ENCODE measurements at places on chromosomes 16 and 17.

DNA sequence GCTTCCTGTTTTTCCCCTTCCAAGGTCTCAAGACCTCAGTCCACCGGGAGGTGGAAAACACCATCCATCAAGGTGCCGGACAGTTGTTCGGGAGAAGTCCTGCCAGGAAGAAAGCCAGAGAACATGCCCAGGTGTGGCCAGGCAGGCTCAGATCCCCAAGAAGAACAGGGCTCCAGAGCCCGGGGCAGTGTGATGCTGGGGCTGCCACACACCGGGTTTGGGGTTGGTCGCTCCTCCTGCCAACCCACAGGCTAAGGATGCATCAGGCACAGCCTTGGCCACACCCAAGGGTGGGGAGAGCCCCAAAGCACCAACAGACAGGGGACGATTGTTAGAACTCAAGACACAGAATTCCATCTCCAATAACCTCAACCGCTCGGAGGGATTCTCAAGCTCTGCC is 19.7 kb downstream of the ZFHX3 start:
- no peak for DNase-seq

DNA sequence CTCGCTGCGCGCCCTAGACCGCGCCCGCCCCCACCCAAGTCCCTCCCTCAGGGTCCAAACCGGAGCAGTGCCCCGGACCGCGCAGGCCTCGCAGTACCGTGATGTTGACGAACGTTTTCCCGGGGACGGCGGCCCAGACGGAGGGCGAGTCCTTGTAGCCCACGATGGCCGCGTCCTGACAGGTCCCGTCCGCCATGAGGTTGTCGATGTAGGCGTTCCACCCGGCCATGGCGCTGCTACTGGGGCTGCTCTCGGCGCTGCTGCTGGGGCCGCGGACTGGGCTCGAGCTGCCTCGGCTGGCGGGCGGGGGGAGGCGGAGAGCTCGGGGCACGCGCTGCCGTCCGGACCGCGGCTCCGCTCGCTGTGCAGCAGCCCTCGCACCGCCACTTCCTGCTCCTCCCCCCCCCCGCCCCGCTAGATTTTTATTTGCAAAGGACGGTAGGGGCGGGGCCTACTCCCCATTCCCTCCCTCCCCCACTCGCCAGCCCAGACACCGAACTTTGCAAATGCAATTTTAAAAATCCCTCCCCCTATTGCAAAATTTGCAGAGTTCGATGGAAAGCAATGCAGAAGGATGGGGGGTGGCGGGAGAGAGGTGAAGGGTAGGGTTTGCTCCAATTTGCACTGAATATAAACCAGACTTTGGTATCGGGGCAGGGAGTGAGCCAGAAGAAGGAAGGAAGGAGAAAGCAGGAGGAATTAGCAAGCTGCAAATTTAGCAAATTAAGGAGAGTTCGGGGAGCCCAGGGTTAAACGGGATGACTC is at the start of gene PFN1:
Gene PFN1 (minus strand): TSS at position 365 of the 765 bp plus-strand sequence. CDS start 136 bp downstream, at position 229.
- peak; percentile 97 for DNase-seq

DNA sequence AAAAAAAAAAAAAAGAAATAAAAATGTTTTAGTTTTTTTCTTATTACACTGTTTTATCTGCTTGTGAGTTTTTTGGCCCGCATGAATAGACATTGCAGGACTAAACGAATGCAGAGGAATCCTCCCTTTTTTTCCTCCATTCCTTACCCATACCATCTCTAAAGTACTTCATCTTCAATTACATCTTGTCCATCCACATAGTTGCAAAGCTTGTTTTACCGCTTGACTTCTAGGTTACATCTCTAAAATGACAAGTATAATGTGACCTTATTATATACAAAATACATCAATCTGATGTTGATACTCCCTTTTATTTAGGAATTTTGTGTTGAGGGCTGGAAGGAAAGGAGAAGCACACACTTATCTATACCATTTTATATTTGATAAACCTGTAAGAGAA is 12.8 kb downstream of the RETREG3 start:
- no peak for DNase-seq

- no peak for DNase-seq
Measured at GRCh38 chr16:84332975-84333684, 35.2 kb upstream of the ATP2C2 start.

- DNase-seq = no peak
Measured at GRCh38 chr16:57301126-57301817, 16.8 kb upstream of the PLLP start.

DNA sequence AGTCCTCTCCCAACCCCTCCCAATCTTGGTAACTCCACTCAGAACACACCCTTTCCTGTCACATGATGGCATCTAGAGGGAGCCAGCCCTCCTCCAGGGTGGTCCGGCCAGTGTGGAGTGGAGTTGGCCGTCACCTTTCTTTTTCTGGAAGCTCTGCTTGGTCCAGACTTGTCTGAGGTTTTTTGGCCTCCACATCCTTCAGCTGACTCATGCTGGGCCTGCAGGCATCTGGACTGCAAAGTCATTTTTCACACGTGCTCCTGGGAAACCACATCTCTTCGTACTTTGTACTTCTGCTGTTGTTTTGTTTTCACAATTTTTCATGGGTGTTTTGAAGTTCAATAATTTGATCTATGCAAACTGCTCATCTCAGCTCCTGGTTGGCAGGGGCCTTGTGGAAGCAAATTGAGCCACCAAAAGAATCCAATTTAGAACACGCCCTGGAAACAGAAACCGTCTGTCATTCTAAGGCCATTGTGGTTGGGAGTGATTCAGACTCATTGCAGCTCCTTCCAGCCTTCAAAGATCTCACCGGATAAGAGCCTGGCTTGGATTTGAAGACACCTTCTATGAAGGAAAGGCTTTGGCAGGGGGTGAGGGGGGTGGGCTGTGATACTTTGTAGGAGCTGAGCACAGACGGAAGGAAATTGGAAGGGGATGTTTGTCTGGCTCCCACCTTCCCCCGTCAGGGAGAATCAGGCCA is 42.4 kb upstream of the NF1 start:
- DNase-seq = peak; percentile 24

DNA sequence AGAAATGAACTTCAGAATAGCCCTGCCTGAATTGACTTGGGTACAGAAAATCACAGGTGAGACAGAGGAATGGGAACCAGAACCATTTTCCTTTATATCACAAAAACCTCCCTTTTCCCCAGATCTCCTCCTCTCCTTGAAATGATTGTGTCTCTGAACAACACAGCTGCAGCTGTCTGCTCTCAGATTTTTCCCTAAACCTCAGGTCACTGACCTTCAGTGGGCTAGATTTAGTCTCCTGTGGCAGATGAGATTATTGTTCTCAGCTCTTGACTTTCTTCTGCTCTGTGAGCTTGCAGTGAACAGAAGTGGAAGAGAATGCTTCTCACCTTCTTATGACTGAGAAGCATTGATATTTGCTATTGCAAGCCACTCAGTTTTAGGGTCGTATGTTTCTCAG is 92.3 kb upstream of the FAM20A start:
- no peak for DNase-seq

DNA sequence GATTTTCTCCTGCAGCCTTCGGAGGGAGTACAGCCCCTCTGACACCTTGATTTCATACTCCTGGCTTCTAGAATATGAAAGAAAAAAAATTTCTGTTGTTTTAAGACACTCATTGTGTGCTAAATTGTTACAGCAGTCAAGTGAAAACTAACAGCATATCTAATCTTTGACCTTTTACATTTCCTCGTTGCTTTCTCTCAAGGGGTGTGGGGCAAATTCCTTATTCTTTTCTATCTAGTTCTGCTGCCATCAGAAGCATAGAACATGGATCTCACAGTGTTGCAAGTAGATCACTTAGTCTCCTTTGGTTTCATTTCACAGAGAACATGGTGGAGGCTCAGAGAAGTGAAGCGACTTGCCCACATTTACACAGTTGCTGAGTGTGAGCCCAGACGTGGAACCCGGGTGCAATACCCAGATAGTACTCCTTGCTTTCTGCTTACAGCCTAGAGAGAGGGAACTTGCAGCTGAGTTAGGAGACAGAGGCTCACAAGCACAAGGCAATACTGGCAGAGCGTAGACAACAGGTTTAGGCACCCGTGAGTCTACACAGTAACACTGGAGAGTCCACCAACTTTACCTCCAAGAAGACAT is 28.7 kb upstream of the MMD start:
- DNase-seq = no peak

DNA sequence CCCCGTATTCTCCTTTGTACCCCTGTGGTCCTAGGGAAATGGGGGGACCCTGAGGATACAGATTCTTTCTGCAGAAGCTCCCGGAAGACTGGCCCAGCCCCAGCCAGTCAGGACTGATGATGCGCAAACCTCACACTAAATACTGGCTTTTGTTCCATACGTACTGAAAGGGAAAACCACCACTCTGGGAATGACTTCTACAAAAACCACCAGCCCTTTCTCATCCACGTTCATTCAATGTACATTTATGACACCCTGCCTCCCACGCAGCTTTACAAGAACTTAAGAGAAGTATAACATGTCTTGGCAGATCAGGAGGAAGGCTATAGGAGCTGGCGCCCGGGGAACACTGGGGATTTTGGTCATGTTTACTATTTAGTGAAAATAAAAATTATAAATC is 70.6 kb downstream of the MARCHF10 start:
- DNase-seq = peak; percentile 67

DNA sequence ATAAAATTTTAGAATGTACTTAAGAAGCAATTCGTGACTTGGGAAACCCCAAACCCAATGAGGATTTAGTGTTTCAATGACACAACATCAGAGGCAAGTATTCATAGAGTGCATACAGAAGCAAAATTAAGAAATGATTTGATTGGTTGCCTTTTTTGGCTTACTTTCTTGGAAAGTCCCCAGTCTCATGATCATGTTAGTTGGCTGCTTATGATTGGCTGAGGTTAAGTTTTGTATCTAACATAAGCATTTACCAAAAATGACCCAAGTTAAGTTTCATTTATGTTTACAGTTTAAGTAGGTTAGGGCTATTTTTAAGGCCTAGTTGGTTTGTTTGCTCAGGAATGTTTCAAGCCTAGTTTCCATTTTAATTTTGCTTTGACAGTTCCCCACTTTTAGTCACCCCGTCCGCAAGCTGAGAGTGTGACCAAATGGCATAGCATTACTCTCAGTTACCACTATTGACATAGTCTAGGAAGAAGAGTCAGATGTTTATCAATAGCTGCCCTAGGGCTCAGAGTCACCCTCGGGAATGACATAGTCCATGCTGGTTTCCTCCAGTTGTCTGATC is 36.2 kb downstream of the DGKE start:
- DNase-seq = peak; percentile 76

GRCh38 chr17:77666881-77667395 is 291.6 kb upstream of the TNRC6C start:
- DNase-seq = peak; percentile 53

DNA sequence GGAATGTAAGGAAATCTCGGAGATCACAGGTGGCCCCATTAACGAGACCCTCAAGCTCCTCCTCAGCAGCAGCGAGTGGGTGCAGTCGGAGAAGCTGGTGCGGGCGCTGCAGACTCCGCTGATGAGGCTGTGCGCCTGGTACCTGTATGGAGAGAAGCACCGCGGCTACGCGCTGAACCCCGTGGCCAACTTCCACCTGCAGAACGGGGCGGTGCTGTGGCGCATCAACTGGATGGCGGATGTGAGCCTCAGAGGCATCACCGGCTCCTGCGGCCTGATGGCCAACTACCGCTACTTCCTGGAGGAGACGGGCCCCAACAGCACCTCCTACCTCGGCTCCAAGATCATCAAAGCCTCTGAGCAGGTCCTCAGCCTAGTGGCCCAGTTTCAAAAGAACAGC is 16.2 kb downstream of the MLYCD start:
- no peak for DNase-seq

- no peak for DNase-seq
Measured at GRCh38 chr16:74773446-74774222, 986 bp downstream of the FA2H start.

DNA sequence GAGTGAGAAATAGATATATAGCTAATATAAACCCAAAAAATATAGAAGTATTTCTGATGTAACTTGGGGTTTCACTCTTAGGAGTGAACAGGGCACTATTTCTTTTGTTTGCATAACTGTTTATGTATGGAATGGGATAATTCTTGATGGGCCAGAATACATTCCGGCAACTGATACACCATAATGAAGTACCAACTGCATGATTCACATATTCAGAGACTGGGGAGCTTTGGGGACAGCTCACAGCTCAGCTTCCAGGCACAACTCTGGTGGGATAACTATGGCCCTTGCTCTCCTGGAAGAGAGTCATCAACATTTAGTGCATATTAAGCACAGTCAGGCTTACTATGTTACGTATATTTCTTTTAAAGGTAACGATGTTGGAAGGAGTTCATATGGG is 42.1 kb upstream of the ADCY7 start:
- no peak for DNase-seq

DNA sequence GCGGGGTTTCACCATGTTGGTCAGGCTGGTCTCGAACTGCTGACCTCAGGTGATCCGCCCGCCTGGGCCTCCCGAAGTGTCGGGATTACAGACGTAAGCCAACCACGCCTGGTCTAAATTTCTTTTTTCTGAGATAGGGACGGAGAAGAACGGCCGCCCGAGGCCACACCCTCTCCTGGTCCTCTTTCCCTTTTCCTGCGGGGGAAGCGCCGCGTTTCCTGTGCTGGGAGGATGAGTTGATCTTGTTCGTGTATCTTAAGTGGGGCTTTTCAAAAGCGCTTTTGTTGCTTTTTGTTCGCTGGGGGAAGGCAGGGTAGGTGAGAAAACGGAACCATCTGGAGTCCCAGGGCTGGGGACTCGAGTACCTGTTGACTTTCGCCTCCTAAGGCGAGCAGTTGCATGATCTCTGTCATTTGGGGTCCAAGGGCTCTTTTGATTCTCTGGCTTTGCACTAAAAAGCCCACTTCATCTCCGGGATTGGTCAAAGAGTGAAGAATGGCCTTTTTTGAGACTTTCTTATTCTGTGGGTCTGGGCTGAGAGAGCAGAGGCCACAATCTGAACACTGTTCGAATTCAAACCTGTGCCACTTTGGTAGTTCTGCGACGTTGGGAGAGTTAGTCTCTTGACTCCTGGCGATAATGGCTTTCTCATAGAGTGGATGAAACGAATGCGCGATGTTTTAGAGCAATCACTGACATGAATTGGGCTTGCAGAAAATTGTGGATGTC is 1.3 kb downstream of the FUS start:
- no peak for DNase-seq

- peak; percentile 48 for DNase-seq
Measured at GRCh38 chr17:30379903-30380381, 1.2 kb downstream of the CPD start.

DNA sequence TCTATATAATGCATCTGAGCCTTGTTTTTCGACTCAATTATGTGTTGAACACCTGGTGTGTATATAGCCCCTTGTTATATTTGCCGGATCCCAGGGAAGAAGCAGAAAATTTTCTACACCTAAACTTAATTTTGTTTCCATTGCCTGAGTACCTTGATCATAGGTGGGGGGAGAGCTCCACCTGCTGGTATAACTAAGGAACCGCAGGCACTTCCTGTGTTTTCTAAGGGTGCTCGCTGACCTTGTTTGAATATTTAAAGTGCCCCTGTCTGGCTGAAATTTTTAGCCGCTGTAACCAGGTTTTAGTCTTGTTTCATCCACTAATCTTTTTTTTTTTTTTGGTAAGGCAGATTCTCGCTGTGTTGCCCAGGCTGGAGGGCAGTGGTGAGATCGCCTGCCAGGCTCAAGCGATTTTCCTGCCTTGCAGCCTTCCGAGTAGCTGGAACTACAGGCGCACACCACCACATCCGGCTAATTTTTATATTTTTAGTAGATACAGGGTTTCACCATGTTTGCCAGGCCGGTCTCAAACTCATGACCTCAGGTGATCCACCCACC is 6.5 kb upstream of the NUBP1 start:
- DNase-seq = peak; percentile 90

- peak; percentile 81 for DNase-seq
Measured at GRCh38 chr16:17529982-17530760, 59.4 kb upstream of the XYLT1 start.
